ENCODE measurements at places on chromosomes 12 and 14.
A peak's percentile ranks its signal among the peaks of the same experiment; 100 is the strongest.

DNA sequence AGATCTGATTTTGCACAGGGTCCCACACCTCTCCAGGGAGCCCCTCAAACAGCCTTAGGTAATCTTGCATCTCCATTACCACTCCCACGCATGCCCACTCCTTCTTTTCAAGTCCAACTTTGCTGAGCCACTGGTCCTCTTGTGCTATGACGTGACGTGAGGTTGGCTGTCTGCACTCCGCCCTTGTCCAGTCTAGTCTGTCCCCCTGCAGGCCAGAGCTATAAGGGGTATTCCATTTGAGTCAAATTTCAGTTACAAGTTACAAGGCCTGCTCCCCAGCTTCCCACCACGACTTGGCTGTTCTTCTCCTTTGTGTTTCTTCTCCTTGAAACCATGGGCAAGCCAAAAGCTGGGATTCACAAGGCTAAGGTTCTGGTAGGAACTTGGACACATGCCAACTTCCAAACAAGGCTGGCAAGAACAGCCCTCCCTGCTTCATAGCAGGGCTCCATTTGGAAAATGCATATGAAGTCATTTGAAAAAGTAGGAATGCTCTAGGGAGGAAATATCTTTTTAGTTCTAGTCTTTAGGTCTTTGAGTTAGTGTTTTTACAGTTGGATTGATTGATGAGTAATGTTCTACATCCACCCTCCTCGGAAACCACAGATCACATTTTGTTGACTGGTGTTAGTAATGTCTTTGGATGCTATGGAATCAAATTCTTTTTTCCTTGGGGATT, 49.1 kb downstream of the KCNA1 start:
- DNase-seq: no peak

GRCh38 chr12:89567691-89568239, 41.9 kb upstream of the POC1B start:
- no peak for DNase-seq

GRCh38 chr12:53391724-53392123, 11.7 kb downstream of the SP1 start:
- DNase-seq: no peak

DNA sequence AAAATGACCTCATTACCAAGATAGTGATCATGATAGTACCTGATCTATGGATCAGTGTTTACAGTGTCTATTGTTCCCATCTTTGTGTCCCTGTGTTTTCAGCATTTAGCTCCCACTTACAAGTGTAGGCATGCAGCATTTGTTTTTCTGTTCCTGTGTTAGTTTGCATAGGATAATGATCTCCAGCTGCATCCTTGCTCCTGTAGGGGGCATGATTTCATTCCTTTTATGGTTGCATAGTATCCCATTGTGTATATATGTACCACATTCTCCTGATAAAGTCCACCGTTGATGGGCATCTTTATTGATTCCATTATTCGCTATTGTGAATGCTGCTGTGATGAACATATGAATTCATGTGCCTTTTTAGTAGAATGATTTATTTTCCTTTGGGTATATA, 215.4 kb upstream of the NAV3 start:
- DNase-seq: peak; percentile 14

GRCh38 chr12:90076851-90077319, 368.2 kb upstream of the ATP2B1 start:
- no peak for DNase-seq

- peak; percentile 65 for DNase-seq
Observed at GRCh38 chr14:20412876-20413743, at the start of gene TEP1. TSS of gene TEP1 (minus strand) at chr14:20413501. CDS start at chr14:20408439, 5,062 bp downstream.

- DNase-seq: peak; percentile 50
Observed at GRCh38 chr12:109820816-109821381, 12.3 kb downstream of the TRPV4 start.

DNA sequence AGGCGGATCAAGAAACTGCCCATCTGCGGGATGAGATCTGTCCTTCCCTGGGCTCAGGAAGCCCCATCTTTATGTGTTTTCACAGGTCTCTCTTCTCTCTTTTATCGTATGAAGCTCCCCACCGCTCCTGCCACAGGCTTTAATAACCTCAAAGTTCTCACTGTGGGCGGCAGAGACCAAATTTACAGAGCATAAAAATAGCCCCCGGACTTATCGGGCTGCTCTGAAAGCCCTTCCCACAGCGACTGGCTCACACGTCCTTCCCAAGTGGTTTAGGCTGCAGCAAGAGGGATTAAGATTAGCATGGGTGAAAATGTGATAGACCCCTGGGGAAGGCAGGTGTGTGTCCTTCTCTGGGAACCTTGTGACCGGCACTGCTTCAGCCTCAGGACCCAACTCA, 47.8 kb downstream of the TESC start:
- DNase-seq: no peak

- no peak for DNase-seq
Observed at GRCh38 chr14:69321601-69322330, 61.8 kb downstream of the GALNT16 start.

DNA sequence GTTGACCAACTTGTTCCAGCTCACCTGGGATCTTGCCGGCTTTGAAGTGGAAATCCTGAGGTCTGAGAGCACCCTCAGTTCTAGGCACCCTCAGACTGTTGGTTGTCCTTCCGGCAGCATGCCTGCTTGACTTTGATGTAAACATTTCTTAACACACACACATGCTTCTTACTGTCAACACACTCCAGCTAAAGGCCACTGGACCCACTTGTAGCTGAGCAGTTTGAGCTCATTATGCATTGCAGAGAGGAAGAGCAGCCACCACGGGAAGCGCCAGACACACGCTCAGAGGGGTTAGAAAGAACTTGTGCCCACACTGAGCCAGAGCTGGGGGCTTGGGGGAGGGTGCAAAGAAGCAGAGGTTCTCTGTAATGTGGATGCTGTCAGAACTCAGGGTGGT, 55.8 kb downstream of the TNFAIP2 start:
- DNase-seq: no peak

DNA sequence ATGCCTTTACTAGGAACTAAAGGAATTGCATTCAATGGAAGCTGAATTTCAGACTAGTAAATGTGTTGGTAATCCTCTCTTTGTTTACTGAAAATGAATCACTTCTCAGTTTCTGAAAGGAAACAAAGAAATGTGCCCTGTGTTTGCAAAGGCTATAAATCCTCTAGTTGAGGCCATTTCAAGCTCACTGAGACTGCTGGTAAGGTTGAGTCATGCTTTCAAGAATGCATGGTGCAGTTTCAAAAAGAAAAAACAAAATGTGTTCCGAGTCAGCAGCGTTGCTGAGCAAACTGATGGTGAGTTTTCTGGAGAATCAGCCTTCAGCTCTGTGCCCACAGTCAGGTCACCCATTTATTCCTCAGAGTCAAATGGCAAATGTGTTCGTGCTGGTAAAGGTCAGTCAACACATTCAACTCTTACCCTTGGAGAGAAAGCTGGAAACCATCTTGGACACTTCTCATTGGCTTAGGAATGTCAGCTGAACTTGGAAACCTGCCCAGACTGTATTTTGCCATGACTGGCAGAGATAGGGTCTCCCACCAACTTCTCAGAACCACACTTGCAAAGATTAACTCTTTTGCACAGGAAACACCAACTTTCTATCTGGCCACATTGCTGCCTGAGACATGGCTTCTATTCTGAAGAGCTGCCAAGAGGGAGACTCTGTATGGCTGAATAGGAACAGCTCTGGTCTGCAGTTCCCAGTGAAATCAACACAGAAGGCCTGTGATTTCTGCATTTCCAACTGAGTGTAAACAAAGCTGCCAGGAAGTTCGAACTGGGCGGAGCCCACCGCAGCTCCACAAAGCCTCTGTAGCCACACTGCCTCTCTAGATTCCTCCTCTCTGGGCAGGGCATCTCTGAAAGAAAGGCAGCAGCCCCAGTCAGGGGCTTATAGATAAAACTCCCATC, 484.4 kb downstream of the ATP23 start:
- peak; percentile 81 for DNase-seq

DNA sequence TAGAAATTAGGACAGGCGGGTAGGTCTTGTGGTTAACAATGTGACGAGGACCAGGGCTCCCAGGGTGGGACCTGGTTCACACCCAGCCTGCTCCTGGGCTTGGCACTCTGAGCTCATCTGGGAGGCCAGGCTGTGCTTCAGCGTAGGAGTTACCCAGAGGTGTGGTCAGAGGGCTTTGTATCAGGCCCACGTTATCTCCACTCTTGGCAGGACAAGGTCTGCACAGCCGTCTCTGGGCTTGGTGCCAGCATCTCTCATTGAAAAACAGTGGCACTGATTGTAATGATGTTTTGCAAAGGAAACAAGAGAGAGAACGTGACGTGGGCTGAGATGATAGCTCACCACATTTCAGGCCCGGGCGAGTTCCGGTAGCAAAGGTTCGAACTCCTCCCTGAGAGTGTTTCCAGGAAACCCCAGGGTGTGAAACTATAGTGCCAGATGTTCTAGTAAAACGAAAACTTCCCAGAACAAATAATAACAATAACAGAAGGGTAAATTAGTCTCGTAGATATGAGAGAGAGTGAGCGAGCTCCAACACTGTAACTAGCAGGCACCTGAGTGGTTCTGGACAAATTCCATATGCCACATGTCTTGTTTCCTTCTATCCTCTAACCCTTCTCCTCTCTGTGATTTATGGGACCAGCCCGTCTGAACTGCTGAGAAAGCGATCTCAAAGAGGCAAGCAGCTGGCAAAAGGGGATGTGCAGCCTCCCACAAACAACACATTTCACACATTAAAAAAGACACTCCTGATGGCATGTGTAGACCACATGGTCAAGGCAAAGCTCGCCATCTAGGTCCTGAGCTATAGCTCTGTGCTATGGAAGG, 227.3 kb downstream of the KTN1 start:
- DNase-seq: peak; percentile 90

DNA sequence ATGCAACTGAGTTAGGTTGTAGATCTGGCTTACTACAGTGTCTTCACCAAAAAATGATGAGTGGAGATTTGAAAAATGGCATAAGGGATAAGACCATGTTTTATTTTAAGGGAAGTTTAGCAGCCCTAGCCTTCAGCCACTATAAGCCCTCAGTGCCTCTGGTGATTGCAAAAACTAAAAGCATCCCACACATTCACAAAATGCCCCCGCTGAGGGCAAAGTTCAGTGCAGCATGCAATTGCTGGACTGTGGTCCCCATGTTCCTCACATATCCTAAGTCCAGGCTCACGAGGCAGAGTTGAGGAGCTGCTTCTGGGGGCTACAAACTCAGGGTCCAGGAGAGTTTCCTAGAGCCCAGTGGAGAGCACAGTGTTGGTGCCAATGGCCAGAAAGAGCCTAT, 29.6 kb upstream of the NCOR2 start:
- DNase-seq: no peak

DNA sequence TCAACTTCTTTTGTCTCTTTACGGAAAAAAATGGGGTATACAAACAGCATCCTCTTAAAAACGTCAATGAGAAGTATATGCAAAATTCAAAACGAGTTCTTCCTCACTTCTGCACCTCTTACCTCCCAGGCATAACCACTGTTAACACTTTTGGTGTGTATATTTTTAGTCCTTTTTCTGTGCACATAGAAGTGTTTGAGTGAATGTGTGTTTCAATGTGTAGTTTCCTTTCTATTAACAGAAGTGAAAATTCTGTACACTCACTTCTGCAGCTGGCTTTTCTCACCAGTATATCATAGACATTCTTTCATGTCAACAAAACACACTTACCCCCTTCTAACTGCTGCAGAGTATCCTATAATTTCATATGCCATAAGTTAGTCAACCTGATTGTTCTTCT, 5.4 kb downstream of the UBR7 start:
- DNase-seq: no peak

GRCh38 chr14:55877942-55878341, 240.3 kb upstream of the PELI2 start:
- no peak for DNase-seq

- DNase-seq: no peak
Observed at GRCh38 chr12:31005944-31006361, 67.7 kb upstream of the DDX11 start.

DNA sequence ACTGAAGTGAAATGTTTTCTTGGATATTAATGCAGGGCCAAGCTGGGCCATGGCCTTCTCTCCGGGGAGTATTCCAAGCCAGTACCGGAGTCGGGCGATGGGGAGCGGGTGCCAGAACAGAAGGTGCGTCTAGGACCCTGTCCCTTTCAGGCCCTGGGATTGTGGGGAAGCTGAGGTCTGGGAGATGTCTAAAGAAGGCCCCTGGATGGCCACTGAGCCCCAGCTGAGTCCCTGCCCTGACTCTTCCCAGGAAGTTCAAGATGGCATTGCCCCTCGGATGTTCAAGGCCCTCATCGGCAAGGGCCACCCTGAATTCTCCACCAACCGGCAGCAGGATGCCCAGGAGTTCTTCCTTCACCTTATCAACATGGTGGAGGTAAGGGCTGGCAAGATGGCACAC, 7.2 kb upstream of the TPI1 start:
- no peak for DNase-seq

GRCh38 chr12:106671840-106672239, 89.0 kb downstream of the RFX4 start:
- DNase-seq: no peak

- no peak for DNase-seq
Observed at GRCh38 chr14:20723488-20723887, 22.2 kb upstream of the EDDM3A start.

- no peak for DNase-seq
Observed at GRCh38 chr12:7989827-7990491, 42.6 kb upstream of the FOXJ2 start.

- peak; percentile 68 for DNase-seq
Observed at GRCh38 chr12:41190338-41190737, 2.2 kb downstream of the PDZRN4 start.

DNA sequence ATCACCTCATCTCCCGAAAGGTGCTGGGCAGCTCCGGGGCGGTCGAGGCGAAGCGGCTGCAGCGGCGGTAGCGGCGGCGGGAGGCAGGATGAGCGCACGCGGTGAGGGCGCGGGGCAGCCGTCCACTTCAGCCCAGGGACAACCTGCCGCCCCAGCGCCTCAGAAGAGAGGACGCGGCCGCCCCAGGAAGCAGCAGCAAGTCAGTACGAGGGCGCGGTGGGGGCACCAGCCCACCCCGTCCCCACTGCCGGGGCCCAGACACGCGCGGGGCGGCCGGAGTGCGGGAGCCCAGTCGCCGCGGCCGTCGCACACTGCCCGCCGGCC, 862 bp downstream of the HMGA2 start:
- no peak for DNase-seq

DNA sequence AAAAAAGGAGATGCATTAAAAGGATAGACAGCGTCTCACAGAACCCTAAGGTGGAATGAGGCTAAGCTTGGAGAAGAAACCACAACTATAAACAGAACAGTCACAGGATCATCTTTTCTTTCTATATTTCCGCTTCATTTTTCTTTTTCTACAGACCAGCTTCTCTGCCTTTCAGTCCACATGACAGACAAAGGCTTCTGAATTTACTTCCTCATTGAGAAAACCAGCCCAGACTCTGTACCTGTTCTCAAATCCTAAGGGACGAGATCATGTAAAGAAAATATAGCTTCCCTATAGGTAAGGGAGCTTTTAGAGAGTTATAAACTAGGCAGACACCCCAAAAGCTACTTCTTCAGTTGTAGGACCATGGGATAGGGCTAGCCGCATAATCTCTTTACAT, 17.4 kb downstream of the SGPP1 start:
- DNase-seq: no peak

- DNase-seq: no peak
Observed at GRCh38 chr12:1204581-1205121, 213.6 kb downstream of the ERC1 start.
